ENCODE measurements at places on chromosomes 1 and 21. TPM values are rescaled to one million over a fixed set of nuclear protein-coding genes. Genes with fewer than 3 reads are reported as not detected.

DNA sequence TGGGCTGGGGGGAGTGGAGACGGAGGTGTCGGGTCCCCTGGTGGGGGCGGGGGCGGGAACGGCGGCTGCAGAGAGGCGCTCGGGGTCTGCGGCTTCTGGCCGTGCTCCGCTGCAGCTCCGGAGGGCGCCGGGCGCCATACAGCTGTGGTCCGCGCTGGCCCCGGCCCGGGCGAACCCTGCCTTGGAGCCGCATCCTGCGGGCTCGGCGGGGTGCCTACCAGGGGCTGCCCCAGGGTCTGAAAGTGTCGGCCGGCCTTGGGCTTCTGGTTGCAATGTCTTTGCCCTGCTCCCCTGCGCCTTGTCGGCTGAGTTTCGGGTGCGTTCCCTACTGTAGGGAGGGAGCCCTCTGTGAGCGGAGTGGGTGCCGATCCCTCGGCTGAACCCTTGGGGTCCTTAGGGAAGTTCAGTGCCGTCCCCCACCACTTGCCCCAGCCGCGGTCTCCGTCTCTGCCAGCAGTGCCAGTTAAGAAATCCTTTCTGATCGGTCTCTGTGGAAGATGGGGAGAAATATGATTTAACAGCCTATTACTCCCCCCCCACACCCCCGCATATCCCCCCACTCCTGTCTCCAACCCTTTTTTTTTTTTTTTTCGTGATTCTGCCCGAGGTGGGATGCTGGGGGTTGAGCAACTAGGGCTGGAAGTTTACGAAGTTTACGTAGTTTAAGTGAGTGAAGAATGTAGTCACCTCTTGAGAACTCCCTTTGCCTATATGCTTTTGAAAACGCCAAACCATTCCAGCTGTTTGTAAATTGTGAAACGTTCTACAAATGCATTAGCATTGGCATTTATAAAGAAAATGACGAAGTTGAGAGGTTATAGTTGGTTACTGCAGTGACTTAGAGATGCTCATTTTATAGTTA, 588 bp downstream of the NEXN start:
- H3K27me3 ChIP-seq, result no peaks in the 10 kb centered on the region
- peak; percentile 51 for DNase-seq
- H3K27ac ChIP-seq, result peak overlapping the region; percentile 100
- H3K4me3 ChIP-seq, result peak overlapping the region; percentile 99

- no peak overlapping the region for H3K4me3 ChIP-seq
- no peak for DNase-seq
- H3K4me1 ChIP-seq, result no peaks in the 10 kb centered on the region
- no peak overlapping the region for H3K27ac ChIP-seq
These were observed 105.5 kb downstream of the ZC3H11B start for GRCh38 chr1:219507437-219507836.

GRCh38 chr1:112033439-112034120, 44.1 kb upstream of the KCND3 start:
- H3K27me3 ChIP-seq, result no peaks in the 10 kb centered on the region
- no peak for DNase-seq
- no peaks in the 10 kb centered on the region for H3K4me1 ChIP-seq
- H3K27ac ChIP-seq, result no peak overlapping the region
- no peaks in the 10 kb centered on the region for H3K36me3 ChIP-seq

The B3GALT5 gene
- total RNA-seq, result 2.5 TPM

DNA sequence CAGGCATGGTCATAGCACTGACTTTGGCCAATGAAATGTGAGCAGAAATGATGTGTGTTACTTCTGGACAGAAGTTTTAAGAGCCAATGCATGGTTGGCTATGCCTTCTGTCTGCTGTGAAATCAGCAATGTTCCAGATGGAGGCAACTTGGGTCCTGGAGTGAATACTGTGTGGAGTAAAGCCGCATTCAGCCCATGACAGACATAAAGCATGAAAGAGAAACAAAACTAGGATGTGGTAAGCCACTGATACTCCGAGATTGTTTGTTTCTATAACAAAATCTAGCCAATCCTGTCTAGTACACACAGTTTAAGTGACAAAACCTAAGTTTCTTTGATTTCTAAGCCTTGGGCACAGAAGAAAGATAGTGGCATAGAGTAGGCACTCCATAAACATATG, 47.1 kb upstream of the ARHGAP29 start:
- peaks cover 24% of the 10 kb centered on the region for H3K4me1 ChIP-seq
- no peak overlapping the region for H3K27ac ChIP-seq
- H3K36me3 ChIP-seq, result no peaks in the 10 kb centered on the region
- DNase-seq, result no peak

GRCh38 chr1:105874621-105875020, 1181.9 kb upstream of the PRMT6 start:
- H3K36me3 ChIP-seq, result no peaks in the 10 kb centered on the region
- DNase-seq, result no peak
- no peaks in the 10 kb centered on the region for H3K27me3 ChIP-seq
- H3K4me1 ChIP-seq, result no peaks in the 10 kb centered on the region

The CFAP141 gene
- not detected for total RNA-seq

DNA sequence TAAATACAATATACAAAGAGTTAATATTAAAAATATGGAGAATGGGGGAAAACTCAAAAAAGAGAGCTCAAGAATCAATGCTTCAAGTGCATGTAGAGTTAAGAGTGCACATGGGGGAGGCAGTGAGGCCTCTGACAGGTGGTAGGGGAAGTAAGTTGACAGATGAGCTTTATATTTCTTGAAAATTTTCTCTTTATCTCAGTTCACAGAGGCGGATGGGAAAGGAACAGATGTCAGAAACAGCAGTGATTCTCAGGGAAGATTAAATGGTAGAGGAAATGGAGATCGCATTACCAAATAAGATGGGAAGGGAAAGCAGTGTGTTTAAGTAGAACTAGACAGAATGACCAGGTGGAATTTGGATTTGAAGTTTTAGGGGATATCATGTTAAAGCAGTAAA, 200.1 kb upstream of the C1orf105 start:
- H3K4me1 ChIP-seq, result no peaks in the 10 kb centered on the region
- no peak overlapping the region for H3K27ac ChIP-seq
- no peaks in the 10 kb centered on the region for H3K27me3 ChIP-seq
- DNase-seq, result no peak
- no peaks in the 10 kb centered on the region for H3K36me3 ChIP-seq

DNA sequence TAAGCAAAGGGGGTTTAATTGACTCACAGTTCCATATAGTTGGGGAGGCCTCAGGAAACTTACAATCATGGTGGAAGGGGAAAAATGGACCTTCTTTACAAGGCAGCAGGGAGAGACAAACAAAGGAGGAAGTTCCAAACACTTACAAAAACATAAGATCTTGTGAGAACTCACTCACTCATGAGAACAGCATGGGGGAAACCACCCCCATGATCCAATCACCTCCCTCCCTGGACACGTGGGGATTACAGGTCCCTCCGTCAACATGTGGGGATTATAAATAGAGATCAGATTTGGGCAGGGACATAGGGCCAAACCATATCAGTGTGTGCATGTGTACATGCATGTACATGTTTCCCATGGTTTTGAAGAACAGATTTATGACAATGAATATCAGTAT, 5.5 kb upstream of the SMG7 start:
- no peak overlapping the region for H3K4me3 ChIP-seq
- no peaks in the 10 kb centered on the region for H3K27me3 ChIP-seq
- H3K36me3 ChIP-seq, result no peaks in the 10 kb centered on the region
- peaks cover 3% of the 10 kb centered on the region for H3K4me1 ChIP-seq
- DNase-seq, result no peak

The NHLH1 gene
- total RNA-seq, result 0.70 TPM

- no peak overlapping the region for H3K4me3 ChIP-seq
- no peak overlapping the region for H3K27ac ChIP-seq
- no peaks in the 10 kb centered on the region for H3K36me3 ChIP-seq
- no peak for DNase-seq
- H3K27me3 ChIP-seq, result no peaks in the 10 kb centered on the region
These were observed 88.6 kb downstream of the CTH start for GRCh38 chr1:70499695-70500094.

- peak; percentile 73 for DNase-seq
- peaks cover 11% of the 10 kb centered on the region for H3K4me1 ChIP-seq
- no peak overlapping the region for H3K4me3 ChIP-seq
- H3K36me3 ChIP-seq, result no peaks in the 10 kb centered on the region
These were observed 114.3 kb upstream of the RUNX1 start for GRCh38 chr21:35163411-35163810.

GRCh38 chr1:214187121-214187900, 93.6 kb upstream of the SMYD2 start:
- H3K27ac ChIP-seq, result no peak overlapping the region
- H3K4me3 ChIP-seq, result peak overlapping the region; percentile 55
- peaks cover 41% of the 10 kb centered on the region for H3K27me3 ChIP-seq
- DNase-seq, result no peak
- H3K4me1 ChIP-seq, result no peaks in the 10 kb centered on the region

DNA sequence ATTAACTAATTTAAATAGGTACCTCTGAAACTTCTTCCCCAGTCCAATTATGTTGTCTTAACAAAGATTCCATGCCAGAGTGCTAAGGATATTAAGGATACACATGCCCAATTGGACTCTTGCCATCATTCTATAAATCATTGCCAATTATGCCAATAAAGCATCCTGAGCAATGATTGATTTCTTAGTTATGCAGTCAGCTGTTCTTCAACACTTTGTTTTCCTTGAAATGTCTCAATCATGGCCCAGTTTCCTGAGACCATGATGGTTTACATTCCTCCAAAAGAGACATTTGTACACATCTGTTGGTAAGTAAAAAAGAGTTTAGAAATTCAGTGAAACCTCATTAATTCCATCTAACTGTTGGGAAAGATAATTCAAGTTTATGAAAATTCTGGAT, 180.4 kb upstream of the PKN2 start:
- DNase-seq, result no peak
- no peak overlapping the region for H3K27ac ChIP-seq
- H3K36me3 ChIP-seq, result no peaks in the 10 kb centered on the region
- no peaks in the 10 kb centered on the region for H3K4me1 ChIP-seq
- no peaks in the 10 kb centered on the region for H3K27me3 ChIP-seq

- H3K27me3 ChIP-seq, result no peaks in the 10 kb centered on the region
- DNase-seq, result no peak
- no peaks in the 10 kb centered on the region for H3K4me1 ChIP-seq
- no peak overlapping the region for H3K4me3 ChIP-seq
- H3K36me3 ChIP-seq, result no peaks in the 10 kb centered on the region
These were observed 52.0 kb upstream of the GADD45A start for GRCh38 chr1:67632811-67633655.
